Testis (tissue), 5 donors: ENCODE measurements at places on chromosomes 16 and 17. TPM values are rescaled to one million over a fixed set of nuclear protein-coding genes. Genes with fewer than 3 reads are reported as not detected.

Gene AP1G1
- polyA plus RNA-seq, result 125 TPM

Gene EFNB3
- polyA plus RNA-seq, result 3.5 TPM

Gene FOXC2
- 3.9 TPM for polyA plus RNA-seq

Gene SLC5A11
- polyA plus RNA-seq, result 0.78 TPM

Gene MT1M
- polyA plus RNA-seq, result 2.6 TPM

Gene FSCN2
- polyA plus RNA-seq, result 0.37 TPM

Gene CMTM2
- 1,249 TPM for polyA plus RNA-seq

Gene PYY
- polyA plus RNA-seq, result 1.5 TPM

Gene SLC13A2
- 0.44 TPM for polyA plus RNA-seq

Gene ZNF213
- polyA plus RNA-seq, result 46.8 TPM

Gene EVPLL
- polyA plus RNA-seq, result 2.5 TPM

Gene KNOP1
- polyA plus RNA-seq, result 22.4 TPM

Gene RAB37
- 1.9 TPM for polyA plus RNA-seq

Gene PLA2G10
- polyA plus RNA-seq, result 1.0 TPM

Gene LDAF1
- 22.8 TPM for polyA plus RNA-seq

Gene NEUROD2
- polyA plus RNA-seq, result not detected

Gene CHST5
- 0.26 TPM for polyA plus RNA-seq

Gene AOC2
- polyA plus RNA-seq, result 5.7 TPM

Gene NACA2
- 129 TPM for polyA plus RNA-seq

Gene SMIM36
- polyA plus RNA-seq, result 26.0 TPM

Gene HS3ST3B1
- 2.1 TPM for polyA plus RNA-seq

Gene ADORA2B
- 1.6 TPM for polyA plus RNA-seq

Gene KRTAP3-2
- polyA plus RNA-seq, result not detected

Gene ACLY
- polyA plus RNA-seq, result 83.0 TPM

Gene ABCA5
- polyA plus RNA-seq, result 22.6 TPM

Gene TEKT3
- 106 TPM for polyA plus RNA-seq

Gene CWC25
- 41.9 TPM for polyA plus RNA-seq

Gene OTOP2
- 5.7 TPM for polyA plus RNA-seq

Gene FN3K
- polyA plus RNA-seq, result 12.4 TPM

Gene PSME3IP1
- polyA plus RNA-seq, result 224 TPM

Gene IL21R
- 2.3 TPM for polyA plus RNA-seq

Gene ITGAE
- polyA plus RNA-seq, result 46.7 TPM

Gene KRTAP1-5
- not detected for polyA plus RNA-seq
